NCI-H526 treated with DMSO at 0.1 percent for 48 hours (cell line): ENCODE measurements at places on chromosomes 12 and 14.

DNA sequence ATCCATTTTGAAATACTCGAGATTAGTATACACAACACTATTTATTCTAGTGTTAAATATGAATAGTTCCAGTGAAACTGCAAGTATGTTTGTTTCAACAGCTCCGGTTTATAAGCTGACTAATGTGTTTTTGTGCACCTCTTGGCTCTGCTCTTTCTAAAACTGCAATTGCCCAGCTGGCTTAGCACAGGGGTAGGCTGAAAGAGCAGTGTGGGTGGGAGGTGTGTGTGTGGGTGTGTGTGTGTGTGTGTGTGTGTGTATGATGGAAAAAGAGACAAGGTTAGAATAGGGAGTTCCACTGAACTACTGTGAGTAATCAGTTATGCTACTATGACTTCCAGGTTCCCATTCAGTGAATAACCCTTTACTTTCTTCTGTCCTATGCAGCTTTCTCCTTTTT lies 37.8 kb upstream of the DDHD1 start:
- DNase-seq: no peak

DNA sequence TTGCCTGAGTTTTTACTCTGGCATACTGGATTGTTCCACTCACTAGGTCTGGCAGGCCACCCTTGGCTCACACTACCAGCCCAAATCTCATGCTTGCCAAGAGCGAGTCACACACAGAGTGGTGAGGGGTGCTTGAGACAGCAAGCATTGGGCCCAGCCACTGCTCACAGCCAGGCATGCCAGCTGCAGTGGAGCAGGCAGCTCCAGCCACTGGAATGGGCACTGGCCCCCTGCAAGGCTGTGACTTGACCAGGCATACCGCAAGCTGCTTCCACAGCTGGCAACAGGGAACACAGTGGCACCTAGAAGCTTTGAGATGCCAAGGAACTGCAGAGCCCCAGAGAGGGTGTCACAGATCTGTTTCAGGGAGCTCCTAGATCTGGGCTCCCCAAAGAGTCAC lies 488.5 kb downstream of the LRFN5 start:
- DNase-seq: no peak

GRCh38 chr12:6639151-6639801 lies 3.5 kb upstream of the LPAR5 start:
- no peak for DNase-seq

DNA sequence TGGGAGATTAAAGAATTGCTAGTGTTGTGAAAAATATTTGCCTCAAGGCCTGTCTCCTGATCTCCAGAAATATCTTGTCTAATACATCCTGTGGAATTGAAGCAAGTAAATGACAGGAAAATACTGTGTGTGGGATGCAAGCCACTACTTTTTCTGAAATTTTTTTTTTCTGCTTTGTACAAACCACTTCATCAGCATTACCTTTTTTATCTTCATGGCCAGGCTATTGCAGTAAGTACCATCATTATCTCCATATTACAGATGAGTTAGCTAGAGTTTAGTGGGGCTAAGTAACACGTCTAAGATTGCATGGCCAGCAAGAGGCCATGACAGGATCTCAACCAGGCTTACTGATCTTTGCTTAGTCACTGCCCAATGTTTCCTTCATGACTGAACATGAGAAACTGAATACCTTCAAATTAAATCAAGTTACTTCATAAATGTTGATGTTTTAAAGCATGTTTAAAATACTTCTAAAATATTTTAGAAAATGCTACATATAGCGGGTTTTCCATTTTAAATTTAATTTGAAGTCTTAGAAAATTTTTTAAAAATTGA lies 273.7 kb downstream of the SLC6A15 start:
- DNase-seq: no peak

DNA sequence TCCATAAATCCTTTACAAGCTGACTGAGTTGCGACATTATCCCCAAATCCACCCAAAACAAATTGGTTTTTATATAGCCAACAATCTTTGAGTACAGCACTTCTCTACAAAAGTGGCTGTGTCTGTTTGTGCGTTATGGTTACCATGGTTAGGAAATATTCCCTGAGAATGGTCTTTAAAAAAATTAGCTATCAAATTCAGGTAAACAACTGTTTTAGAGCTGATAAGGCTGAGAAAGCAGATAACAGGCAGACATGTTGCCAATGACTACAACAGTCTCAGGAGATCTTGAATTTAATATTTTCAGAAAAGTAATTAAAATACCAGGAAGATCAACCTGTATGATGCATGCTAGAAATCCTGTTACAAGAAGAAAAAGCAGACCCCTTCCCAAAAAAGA lies 248.0 kb downstream of the RASSF9 start:
- DNase-seq: no peak

DNA sequence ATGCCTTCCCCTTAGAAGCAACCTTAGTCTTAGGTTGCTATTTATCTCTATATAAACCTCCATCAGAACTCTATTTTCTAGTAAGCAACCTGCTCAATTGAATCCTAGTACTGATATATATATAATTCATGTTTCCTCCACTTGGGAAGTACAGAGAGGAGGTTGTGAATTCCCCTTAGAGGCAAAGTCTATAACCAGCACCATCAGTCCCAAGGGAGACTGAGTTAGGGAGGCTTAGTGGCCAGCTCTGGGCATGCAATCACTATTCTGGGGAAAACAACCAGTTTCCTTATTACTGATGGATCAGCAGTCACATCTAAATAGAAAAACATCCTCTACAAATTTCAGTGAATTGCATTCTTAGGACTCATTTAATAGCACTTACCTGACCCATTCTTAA lies 489.1 kb downstream of the RMST start:
- DNase-seq: no peak

DNA sequence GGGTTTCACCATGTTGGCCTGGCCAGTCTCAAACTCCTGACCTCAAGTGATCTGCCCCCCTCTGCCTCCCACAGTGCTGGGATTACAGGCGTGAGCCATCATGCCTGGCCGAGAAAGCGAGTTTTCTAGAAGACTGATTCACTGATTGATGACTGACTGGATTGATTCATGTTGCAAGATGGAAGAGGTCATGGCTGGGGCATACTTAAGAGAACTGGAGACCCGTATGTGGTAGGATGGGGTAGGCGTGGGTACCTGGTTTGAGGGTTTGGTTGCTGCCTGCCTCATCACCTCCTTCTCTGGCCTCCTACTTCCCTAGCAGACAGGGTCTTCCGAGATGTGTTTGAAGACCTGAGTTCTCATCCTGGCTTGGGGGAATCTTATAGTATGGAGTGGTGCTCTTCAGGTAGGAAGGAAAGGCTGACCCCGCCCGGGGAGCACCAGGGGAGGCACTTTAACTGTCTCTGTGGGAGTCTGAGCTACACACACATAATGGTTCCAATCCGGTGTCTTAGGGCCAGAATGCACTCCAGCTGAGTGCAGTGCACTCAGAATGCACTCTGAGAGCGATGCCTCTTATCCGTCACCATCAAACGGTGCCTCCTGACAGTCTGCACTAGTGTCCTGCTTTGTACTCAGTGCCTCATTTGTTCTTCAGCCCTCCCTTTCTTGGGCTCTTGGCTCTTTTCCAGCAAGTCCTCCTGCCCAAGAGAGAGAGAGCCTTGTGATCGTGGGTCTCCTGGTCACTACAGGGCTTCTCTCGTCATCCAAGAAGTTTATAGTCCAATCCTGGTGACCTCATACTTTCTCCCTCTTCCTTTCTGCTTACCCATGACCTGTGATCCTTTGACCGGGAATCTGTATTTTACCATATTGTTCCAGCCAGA lies 19.7 kb downstream of the PLEKHG3 start:
- no peak for DNase-seq

DNA sequence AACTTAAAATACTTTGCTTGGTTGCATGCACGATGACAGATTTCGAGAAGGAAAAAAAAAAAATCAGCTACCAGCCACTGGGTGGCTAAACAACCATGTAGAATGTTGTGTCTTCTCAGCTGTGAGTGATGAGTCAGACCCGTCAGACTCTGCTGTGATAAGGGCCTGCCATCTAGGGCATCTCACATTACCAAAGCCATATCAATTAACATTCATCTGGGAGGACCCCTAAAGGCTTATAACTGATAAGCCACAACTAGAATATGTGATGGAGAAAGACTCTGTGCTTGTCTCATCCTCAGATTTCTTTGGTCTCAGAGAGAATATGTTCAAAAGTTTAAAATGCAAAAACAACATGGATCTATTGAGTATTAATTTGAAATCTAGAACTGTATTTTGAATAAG lies 111.5 kb downstream of the PAX9 start:
- no peak for DNase-seq

DNA sequence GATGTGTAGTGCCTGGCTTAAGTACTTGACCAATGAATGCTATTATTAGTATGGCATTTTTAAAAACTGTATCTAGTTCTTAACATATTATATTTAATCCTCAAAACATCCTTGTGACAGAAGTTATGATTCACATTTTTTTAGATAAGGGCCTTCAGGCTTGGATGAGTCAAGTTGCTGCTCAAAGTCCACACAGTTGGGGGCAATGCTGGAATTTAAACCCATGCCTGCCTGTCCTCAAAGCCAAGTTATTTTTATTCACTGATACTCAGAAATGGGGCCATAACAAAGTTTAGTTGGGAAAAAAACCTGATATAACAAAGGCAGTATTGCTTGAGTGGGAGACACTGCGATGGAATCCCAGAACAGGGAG lies 50.6 kb downstream of the RFX4 start:
- no peak for DNase-seq

DNA sequence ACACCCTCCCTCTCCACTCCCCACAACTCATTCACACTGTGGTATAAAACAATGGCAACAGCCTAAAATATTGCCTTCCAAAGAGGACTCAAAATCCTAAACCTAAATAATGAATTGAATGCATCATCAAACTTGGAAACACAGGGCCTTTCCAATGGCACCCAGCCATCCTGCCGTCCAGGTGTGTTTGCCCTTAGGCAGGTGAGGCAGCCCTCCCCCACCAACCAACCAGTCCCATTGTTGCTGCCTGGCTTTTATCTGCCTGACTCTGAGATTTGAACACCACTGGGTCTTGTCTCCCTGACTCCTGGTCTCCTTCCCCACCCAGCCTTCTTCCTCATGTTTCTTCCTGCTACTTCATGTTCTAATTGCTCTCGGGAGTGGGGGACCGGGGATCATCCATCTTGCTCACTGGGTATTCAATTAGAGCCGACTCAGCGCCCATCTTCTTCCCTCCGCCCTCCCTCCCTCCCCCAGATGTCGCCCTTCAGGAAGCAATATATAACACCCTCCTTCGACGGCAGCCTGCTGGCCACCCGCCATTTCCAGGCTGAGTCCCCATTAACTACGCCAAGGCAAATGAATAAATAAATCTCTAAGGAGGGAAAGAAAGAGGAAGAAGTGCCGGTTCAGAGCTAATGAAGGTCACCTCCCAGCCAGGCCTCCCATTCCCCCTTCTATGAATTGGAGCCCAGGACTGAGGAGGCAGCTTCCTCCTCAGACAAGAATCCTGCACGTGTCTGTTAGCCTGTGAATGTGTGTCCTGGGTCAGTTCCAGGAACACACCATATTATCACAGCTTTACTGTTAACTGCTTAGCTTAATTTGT lies 36.3 kb upstream of the NTF3 start:
- no peak for DNase-seq

- no peak for DNase-seq
Measured at GRCh38 chr12:77087427-77087826, 22.1 kb upstream of the E2F7 start.

- DNase-seq: no peak
Measured at GRCh38 chr14:65606460-65606859, 193.9 kb downstream of the FUT8 start.

- no peak for DNase-seq
Measured at GRCh38 chr12:77814386-77814785, 16.3 kb upstream of the NAV3 start.

DNA sequence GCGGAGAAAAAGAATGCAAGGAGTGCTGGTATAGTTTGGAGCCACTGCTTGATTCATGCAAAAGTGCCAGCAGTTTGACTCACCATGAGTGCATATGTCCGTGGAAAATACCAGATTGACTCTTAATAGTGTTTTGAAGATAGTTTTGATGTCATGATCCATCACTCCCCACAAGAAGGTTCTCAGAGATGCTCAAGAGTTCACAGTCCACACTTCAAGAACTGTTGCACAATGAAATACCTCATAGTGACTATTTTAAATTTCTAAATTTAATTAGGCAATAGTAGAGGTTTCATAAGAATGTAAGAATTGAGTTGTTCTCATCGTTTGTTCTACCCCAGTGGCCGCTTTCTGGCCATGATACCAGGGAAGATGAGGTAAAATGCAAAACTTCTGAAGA lies 286.6 kb upstream of the RGS6 start:
- no peak for DNase-seq

DNA sequence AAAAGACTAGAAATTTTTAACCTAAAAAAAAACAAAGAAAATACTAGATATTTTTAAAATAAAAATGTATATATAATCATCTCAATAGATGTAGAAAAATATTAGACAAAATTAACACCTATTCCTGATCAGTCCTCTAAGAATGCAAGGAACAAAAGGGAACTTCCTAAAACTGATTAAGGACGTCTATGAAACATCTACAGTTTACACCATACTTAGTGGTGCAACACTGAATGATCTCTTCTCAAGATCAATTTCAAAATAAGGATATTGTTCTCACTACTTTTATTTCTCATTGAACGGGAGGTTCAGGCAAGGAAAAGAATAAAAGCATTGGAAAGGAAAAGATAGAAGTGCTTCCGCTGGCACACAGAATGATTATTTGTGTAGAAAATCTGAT lies 16.0 kb downstream of the OLR1 start:
- DNase-seq: no peak

DNA sequence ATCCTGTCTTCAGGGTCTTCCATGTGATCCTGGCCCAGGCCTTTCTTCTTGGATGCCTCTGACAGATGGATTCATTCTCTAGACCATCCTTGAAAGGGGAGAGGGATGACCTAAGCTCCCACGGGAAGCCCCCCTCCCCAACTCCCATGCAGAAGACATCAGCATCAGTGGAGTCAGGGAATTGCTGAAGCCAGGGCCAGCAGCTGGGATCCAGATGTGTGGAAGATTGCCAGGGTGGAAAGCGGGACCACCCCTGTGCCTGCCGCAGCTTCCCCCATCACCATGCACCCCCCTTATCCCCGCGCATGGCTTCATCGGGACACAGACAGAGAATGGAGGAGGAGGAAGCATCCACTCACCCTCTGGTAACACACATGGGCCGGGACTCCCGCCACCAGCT lies 183.6 kb upstream of the PRMT8 start:
- no peak for DNase-seq

DNA sequence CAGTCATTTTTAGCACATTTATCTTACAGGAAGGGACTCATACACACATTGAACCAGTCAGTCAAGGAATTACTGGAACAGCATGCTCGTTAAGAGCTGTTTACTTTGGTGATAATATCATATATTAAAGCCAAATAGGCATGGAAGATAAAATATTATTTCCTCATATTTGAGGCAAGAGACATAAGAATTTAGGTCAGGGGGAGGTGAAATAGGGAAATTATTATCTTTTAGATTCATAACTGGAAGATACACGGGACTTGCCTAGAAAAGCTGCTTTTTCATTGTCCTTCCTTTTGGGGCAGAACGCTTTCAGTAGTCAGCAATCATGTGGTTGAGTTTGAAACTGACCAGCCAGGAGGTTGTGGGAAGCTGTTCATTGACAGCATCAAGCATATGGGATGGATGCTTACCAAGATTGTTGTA lies 72.5 kb downstream of the NTN4 start:
- no peak for DNase-seq

GRCh38 chr12:50186681-50187080 lies 19.5 kb upstream of the CERS5 start:
- no peak for DNase-seq
